ENCODE measurements at places on chromosomes 3 and 15. TPM values are rescaled to one million over a fixed set of nuclear protein-coding genes. Genes with fewer than 3 reads are reported as not detected.

DNA sequence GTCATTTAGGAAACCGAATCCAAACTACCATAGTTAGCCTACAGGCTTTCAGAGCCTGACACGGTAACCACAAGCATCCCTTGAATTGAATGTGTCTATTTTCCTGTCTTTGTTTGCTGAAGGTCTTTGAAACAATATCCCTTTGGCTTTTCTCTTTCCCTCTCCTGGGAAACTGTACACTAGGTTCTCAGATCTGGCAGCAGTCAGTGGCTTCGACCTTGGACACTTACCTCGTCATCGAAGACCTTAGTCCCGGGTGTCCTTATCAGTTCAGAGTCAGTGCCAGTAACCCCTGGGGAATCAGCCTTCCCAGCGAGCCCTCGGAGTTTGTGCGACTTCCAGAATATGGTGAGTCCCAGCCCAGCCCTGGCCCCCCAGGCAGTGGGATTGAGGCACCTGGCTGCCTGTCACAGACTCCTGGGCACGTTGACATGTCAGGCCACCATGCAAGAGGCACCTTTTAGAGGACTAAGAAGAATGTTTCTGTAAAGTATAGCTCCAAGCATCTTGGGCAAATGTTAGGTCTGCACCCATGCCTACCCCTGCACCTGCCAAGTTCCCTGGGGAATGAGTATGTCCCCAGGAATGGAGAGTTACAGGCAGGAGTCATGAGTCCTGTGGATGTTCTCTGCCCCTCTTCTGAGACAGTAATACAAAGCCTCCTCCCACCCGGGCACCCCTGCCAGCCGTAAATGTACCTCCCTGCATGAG is 30.4 kb upstream of the UMPS start:
- no peak for DNase-seq

GRCh38 chr3:47000922-47001730 is 21.7 kb downstream of the NBEAL2 start:
- DNase-seq = no peak

- no peak for DNase-seq
These were observed 67.6 kb downstream of the FNDC3B start for GRCh38 chr3:172106989-172107388.

DNA sequence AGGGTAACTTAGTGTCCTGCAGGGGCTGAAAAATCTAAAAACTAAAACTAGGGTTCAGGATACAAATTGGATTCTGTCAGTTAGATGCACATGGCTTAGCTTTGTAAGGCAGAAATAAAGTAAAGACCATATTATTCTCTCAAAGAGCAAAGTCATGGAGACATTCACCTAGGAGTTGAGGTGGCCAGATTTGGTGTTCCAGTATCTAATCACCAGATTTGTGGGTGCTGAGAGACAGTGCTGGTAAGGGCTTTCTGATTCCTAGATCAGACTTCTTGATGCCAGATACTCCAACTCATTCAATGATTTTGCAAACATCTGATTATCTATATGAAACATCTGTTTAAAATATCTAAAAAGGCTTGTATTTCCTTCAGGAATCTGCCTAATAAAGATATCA is 28.3 kb upstream of the TBC1D5 start:
- no peak for DNase-seq

- no peak for DNase-seq
These were observed 392.6 kb upstream of the THBS1 start for GRCh38 chr15:39188314-39188713.

GRCh38 chr15:38545179-38545578 is 19.4 kb downstream of the RASGRP1 start:
- DNase-seq = no peak

The CIAO2A gene
- 92.4 TPM for total RNA-seq

Data from PC-3 (cell line).